NCI-H1694 treated with DMSO at 0.1 percent for 48 hours (cell line): ENCODE measurements at places on chromosomes 5 and 9.

DNA sequence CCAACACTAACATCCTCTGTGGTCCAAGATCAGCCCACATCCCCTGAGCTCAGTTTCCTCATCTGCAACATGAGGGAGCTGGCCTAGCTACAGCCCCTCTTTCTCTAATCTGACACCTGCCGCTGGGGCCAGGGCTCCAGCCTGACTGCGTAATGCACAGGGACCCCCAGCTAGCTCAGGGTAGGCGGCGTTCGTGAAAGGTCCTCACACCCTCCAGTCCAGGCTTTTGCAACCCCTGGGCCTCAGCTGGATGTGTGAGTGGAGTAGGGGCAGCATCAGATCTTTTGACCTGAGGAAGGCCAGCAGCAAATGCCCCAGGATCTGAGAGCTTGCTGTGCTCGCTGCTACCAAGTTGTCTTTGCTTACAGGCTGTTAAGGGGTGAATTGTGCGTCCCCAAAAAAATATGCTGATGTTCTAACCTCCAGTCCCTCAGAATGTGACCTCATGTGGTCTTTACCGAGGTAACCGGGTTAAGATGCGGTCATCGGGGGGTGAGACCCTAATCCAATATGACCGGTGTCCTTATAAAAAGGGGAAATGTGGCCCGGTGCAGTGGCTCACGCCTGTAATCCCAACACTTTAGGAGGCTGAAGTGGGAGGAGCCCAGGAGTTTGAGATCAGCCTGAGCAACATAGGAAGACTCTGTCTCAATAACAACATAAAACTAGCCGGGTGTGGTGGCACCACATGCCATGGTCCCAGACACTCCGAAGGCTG lies 47.8 kb downstream of the PLPP7 start:
- no peak for DNase-seq

- no peak for DNase-seq
Measured at GRCh38 chr9:136019681-136020060, 58.5 kb upstream of the UBAC1 start.

DNA sequence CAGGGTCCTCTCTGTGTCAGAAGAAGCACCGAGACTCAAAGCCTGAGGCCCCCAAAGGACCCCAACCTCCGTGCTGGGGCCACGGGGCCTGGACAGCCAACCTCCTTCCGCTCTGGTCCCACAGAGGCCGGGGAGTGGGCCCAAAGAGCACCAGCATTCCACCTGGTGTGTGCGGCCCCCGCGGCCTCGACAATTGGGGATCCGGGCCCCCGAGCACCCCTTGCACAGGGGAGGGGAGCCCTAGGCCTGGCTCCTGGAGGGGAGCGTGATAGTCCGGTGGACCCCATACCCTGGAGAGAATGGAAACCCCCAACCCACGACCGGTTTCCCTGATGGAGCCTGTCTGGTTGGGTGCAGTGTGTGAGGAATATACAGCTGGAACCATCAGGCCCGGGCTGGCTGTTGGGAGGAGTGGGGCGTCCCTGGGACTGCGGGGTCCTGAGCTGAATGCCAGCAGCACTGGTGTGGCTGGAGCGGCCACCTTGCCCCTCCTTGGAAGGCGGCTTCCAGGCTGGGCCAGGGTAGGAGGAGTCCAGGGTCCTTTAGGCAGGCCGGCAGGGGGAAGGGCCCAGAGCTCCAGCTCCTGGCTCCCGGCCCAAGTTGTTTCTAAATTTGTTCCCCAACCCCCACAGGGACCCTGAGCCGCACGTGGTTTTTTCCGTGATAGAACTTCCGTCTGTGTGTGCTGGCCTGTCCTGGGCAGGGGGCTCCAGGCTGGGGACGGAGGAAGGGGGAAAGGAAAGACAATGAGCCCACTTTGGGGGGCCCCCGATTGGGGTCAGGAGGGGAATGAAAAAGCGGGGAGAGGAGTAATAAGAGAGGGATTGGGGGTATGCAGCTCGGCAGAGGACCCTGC lies 825 bp upstream of the TOR4A start:
- no peak for DNase-seq

DNA sequence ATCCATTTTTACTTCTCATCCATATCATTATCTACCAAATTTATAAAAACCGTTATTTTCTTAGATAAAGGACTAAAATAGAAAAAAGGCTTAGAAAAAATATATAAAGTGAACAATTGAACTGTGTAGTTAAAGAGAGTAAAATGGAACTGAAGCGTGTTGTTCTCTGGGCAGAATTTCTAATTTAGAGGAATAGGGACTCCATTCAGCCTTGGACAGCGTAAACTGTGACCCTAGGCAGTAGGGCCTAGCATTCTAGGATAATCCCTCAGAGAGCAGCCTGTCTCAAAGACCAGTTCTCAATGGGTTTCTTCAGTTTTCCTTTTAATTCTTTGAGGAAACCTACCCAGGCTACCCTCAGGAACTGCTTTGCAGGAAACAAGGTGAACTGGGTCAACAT lies 11.1 kb downstream of the ZNF462 start:
- DNase-seq = no peak

GRCh38 chr5:144198386-144198785 lies 27.7 kb downstream of the KCTD16 start:
- no peak for DNase-seq

DNA sequence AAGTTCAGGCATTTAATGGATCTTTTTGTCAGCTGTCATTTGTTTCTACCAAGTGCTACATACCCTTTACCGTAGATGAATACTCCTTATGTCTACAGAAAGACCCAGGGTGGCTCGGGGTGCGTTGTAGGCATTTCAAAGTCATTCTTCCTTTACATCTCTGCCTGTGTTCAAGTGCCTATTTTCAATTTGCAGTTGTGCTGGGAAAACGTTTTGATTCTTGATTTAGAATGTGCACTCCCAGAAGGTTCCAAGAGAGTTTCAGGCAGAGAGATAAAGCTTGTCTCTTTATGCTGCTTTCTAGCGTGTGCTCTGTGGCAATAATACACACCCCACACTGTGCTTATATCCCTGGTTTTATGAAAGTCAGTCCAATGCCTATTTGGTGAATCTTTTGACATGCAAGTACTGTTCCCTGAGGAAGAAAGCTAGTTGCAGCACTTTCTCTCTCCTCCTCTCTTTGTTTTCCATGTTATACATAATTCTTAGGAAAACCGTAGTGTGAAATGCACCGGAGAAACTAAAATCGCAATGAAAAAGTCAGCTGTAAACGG lies 828.1 kb upstream of the ZNF608 start:
- DNase-seq = no peak

DNA sequence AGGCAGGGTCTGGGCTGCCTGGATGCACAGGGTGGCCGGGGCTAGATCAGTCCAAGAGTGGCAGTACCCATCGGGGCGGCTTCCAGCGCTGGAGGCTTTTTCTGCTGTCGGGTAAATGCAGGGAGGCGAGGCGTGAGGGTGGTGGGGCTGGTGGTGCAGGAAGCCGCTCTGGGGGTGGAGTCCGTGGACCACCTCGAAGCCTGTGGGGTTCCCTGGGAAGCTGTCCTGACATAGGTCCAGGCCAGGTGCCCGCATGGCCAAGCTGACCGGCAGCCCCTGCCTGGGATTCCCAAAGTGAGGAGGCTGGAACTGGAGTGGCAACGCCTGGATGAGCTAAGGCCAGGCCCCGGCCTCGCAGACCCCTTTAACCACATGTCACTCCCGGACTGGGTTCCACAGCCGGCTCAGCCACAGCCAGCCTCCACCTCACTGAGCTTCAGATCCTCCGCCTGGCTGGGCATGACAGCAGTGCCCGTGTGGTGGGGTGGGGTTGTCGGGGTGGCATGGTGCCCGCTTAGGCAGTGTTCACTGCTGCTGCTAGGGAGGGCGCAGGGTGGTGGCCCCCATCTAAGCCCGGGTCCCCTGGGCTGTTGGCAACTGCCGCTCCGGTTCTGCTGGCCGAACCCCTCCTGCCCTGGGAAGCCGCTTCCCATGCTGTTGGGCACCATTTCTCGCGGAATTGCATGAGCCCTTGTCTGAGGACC lies 1.4 kb upstream of the QRFP start:
- DNase-seq = peak; percentile 21

DNA sequence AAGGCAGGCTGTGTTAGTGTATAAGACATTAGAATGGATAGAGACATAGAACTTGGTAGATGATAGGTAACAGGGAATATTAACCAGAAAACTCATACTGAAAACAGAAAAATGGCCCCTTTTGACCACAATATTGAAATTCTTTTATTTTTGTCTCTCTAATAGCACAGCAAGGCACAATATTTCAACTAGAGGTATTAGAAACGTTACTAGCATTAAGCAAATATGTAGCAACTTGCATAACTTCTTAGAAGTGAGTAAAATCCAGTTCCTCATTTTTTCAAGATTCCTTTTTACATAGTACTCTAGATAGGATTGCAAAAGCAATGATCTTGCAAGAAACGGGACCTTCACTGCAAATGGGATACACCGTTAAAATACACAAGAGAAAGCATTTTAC lies 102.7 kb upstream of the VCAN start:
- no peak for DNase-seq

- no peak for DNase-seq
Measured at GRCh38 chr9:29928072-29928471, 2354.8 kb upstream of the C9orf72 start.

- peak; percentile 46 for DNase-seq
Measured at GRCh38 chr5:132410451-132411303, 41.2 kb downstream of the SLC22A5 start.

GRCh38 chr9:75960551-75960950 lies 70.1 kb downstream of the PCSK5 start:
- DNase-seq = no peak

GRCh38 chr5:11642438-11642837 lies 261.8 kb downstream of the CTNND2 start:
- no peak for DNase-seq

DNA sequence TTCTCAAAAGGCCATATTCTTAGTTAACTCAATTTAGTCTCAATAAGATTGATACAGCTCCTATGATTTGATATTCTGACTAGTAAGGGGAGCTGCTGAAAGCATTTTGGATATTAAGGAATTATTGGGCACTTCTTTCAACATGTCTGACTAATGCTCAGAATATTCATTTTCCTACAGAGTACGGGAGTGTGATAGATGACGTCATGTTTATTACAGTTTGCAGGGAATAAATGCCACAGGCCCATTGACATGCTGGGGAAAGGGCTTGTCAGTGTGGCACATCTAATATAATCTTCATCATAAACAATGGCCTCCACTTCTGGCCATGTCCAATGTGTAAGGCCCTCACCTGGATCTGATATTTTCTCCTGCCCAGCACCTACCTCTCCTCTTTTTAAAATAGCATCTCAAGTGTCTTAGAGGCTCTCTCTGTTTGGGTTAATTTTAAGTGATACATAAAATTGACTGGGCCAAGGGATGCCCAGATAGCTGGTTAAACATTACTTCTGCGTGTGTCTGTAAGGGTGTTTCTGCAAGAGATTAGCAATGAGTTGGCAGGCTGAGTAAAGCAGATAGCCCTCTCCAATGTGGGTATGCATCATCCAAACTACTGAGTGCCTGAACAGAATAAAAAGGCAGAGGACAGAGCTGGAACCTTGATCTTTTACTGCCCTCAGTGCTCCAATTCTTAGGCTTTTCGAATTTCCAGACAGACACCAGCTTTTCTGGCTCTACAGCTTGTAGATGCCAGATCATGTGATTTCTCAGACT lies 99.3 kb downstream of the SLC24A2 start:
- DNase-seq = no peak

- DNase-seq = no peak
Measured at GRCh38 chr5:151617841-151618710, 26.9 kb upstream of the FAT2 start.

DNA sequence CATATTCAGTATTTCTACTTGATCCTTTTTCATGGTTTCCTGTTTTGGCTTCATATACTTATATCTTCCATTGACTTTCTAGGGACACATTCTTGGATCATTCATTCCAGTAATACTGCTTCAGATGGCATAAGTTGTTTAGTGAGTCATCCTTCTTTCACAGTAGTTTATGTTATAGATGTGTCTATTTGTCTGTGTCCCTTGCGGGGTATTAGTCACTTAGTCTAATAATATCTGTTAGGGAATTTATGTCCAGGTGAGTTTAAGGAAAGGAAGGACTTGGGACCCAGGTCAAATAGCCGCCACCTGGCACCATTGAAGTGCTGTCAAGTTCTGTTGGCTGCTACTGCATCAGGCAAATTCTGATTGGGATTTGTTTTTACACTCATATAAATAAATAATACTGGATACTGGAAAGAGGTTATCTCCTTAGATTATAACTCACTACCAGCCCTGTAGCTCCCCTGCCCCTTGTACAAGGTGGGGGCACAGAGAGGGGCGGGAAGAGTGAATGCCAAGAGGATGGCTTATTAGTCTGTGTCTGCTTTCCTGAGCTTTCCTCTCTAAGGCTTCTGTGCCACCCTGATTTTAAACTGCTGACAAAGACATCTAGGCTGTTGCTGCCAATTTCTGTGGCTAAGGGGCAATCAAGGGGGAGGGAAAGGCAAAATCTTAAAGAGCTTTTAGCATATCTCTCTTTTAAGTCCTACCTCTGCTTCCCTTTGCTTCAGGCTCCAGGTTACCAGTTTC lies 64.9 kb downstream of the CDC42SE2 start:
- DNase-seq = no peak

DNA sequence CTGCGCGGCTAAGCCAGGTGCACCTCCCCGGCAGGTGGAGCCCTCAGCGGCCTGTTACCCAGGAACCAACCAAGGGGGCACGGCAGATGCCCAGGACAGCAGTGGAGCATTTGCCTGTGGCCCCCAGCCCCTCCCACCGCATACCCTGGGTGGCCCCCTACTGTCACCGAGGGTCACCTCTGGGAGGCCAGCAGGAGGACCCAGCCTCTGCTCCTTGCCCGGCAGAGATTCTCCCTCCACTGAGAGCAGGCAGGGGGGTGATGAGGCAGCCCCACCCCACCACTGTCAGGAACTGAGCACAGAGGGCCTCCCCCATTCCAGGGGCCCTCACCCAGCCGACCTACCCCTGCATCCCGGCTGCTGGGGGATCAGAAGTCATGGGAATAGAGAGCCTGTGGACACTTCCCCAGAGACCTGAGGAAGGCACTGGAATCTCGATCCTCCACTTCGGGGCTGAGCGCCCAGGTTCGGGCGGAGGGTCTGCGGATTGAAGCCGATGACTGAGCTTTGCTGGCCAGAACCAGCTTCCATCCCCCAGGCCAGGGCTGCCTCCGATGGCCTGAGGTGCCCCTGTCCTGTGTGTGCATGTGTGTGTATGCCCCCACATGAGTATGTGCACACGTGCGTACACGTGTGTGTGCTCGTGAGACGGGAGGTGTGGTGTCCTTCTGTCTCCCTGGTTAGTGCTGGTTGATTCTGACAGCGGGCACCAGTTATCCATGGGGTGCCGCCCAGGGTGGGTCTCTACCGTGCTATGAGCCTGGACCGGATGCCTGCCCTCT lies at the start of gene QRFP:
TSS of gene QRFP (minus strand) at position 580 of the 782 bp plus-strand sequence. CDS start 2,974 bp downstream, outside the sequence.
- DNase-seq = no peak
